Activated effector memory CD4-positive, alpha-beta T cell treated with anti-CD3 and anti-CD28 coated beads, Interleukin-2, amount 50 U/mL, for 16 hours (primary cell): ENCODE measurements at places on chromosomes 12 and 14.

DNA sequence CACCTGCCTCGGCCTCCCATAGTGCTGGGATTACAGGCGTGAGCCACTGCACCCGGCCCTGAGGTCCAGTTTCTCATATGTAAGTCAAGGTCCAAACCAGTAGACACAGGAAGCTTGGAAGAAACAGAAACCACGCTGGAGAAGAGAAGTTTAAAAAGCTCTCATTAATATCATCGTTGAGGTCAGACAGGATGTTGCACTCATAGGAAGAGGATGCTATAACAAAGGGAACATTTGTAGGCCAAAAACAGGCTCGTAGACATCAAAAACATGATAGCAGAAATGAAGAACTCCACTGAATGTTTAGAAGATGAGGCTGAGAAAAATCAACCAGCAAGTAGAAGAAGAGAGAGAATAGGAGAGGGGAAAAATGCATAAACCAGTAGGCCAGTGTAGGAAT, 46.8 kb downstream of the ACACB start:
- DNase-seq = no peak

DNA sequence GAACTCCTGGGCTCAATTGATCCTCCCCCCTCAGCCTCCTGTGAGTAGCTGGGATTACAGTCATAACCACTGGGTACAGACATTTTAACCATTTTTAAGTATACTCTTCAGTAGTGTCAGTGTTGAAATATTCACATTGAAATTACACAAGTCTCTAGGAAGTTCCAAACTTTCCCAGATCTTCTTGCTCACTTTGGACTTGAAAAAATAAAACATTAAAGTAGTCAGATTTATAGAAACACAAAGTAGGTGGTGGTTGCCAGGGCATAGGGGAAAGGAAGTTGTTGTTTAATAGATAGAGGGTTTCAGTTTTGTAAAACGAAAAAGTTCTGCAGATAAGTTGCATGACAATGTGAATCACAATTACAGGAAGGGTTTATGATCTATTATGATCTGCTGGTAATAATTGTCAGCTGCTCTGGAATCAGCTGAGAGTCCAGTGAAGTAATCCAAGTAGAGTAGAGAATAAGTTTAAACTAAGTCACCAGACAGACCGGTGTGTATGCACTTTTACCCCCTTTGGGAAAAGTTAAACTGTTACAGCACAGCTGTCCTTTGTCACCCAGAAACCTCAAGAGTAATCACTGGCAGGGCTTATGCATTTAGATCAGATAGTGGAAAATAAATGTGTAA, 27.4 kb downstream of the PCNX1 start:
- no peak for DNase-seq

DNA sequence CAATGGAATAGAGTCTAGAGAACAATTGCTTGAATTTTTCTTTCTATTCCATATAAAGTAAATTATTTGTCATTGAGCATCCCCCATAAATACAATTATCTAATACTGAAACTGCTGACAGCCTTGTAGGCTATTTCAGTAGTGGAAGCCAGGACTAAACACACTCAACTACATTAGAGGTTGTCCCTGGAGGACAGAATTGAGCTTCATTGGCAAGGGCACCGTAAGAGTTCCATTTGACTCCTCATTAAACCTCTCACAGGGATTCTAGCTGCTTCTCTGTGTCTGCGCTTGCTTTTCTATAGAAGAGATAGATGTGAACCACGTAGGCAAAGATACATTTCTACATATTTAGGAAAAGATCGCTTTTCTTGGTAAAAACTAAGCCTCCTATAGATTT, 3.5 kb upstream of the PTPRO start:
- DNase-seq = no peak

DNA sequence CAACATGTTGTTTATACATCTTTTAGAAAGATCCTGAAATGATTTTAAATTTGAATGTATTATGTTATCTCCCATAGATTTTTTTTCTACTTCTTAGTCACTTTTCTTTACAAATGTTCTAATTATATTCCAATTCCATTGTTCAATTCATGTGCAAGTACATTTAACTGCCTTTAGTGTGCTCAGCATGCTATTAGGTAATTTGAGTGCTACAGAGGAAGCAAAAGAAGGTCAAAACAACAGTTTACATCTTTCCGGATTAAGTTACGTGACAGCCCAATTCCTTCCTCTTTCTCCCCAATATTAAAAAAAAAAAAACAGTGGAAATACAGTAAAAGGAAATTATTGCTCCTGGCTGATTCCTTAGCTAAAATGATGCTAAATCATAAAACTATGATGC, 98.3 kb downstream of the RTN1 start:
- no peak for DNase-seq

DNA sequence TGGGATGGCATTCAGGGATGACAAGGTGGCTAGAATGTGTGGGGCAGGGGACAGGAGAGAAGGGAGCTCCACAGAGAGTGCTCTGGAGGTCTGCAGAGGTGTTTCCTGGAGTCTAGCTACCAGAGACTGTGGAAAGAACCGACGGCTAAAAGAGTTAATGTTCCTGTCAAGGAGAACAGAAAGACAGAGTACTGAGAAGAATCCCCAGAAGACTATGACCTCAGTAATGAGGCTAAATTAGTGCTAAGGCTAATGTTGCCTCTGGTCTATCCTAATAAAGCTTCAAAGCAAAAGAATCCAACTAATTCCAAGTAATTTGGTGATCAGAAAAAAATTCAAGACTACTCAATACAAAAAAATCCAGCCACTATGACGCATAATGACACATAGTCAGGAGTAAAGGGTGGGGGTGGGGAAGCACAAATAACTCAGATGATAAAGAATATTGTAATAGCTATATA, 44.7 kb downstream of the FERMT2 start:
- DNase-seq = no peak

GRCh38 chr12:1077036-1077803, 86.2 kb downstream of the ERC1 start:
- no peak for DNase-seq

GRCh38 chr12:122304924-122305323, 38.6 kb upstream of the VPS33A start:
- DNase-seq = no peak

- peak; percentile 82 for DNase-seq
Measured at GRCh38 chr12:39441963-39442830, 723 bp downstream of the KIF21A start.

DNA sequence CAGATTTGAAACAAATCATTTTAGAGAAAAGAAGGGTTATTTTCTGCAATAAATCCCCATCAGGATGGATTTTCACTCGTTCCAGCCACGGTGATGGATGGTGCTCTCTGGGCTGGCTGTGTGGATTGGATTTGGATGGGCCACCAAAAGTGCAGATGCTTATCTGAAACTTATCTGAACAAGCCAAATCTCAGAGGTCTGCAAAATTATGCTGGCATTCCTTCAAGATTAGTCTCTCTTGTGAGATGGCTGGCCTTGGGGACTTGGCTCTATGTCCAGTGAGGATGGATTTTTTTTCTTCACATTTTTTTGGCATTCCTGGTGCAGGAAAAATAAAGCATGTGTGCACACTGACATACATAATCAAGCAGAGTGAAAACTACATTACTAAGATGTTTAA, 341.9 kb downstream of the GXYLT1 start:
- no peak for DNase-seq

GRCh38 chr12:7093892-7094291, 1.6 kb upstream of the C1R start:
- DNase-seq = peak; percentile 34

- no peak for DNase-seq
Measured at GRCh38 chr14:24984846-24985589, 64.9 kb downstream of the STXBP6 start.

GRCh38 chr12:15602051-15602672, 187.0 kb downstream of the EPS8 start:
- DNase-seq = no peak

GRCh38 chr14:50790589-50790988, 40.4 kb downstream of the NIN start:
- DNase-seq = no peak

DNA sequence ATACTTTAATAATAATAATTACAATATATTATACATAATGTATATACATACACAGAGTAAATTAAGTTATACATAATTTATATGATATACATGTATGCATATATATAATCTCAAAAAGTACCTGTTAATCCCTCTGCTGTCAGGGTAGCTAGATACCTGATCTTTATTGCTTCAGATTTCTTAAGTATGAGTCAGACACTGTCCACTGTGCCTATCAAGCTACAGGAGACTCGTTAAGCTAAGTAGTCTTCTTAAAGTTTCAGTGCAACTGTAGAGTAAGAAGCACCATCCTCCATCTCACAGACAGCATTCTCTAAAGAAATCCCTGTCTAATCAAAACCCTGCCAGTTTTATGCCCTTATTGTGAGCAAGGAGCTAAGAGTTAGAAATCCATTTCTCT, 428.7 kb downstream of the RERGL start:
- DNase-seq = no peak

DNA sequence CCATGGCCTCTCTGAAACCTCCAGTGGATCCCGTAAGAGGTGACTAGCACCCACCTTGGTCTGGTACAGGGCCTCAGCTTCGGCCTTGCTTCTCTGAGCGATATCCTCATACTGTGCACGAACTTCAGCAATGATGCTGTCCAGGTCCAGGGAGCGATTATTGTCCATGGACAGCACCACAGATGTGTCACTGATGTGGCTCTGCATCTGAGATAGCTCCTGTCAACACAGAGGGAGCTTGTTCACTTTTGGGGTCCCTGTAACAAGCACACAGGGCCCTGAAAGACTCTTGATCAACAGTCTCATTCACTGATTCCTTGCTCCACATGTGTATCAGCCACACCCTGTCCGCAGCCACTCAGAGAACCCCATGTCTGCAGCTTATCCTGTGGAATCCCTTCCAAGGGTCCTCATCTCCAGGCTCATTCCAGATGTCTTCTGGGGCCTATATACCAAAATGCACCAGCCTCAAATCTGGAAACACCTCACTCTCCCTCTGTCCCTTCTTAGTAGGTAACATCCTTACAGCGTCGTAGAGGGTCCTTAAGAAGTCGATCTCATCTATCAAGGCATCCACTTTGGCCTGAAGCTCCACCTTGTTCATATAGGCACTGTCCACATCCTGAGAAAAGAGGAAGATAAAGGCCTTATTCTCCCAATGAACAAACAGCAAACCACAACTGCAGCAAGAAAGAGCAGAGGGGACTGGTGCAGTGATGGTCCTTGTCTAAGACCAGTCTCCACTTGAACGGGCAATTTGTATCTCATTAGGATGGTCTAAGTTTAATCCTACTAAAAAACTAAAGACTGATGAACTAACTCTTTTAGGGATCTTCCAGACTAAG, 3.5 kb downstream of the KRT3 start:
- DNase-seq = no peak

DNA sequence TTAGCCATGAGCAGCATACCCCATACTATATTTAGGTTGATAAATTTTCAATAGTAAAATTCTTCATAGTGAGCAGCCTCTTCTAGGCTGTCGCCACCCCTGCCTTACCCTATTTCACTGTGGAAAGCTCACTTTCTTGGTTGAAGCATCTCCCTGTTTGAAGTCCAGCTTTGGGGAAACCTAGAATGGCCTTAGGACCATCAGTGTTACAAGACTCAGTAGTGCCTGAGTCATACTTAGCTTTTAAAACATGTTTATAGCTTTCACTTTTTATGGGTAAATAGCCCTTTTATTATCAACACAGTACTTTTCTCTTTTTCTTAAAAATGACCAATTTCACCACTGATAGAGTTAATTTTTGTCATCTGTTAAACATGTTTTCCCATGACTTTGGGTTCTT, 37.1 kb downstream of the FUT8 start:
- DNase-seq = no peak

- DNase-seq = peak; percentile 61
Measured at GRCh38 chr12:112096667-112097066, 11.9 kb downstream of the NAA25 start.

- no peak for DNase-seq
Measured at GRCh38 chr12:1995205-1995896, 8.9 kb downstream of the DCP1B start.

- no peak for DNase-seq
Measured at GRCh38 chr14:89695846-89696245, 258.7 kb downstream of the EFCAB11 start.
